ENCODE measurements at places on chromosomes 7 and 10.

DNA sequence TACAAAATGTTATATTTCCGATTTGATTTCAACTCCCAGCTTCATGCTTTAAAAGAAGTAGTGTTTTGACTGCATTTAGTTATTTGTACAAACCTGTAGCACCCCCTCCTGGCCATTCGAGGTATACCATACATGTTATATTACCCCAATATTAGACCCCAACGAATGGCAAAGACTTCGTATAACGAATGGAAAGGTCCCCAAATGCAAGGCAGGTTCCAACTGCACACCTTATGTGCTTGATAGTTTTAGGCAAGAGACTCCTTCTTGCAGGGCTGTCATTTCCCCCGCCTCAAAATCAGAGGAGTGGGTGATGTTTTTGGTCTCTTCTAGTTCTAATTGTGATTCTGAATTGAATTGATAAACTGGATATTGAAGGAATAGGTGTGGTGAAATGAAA, 101.1 kb upstream of the TARP start:
- peak; percentile 81 for DNase-seq
- H3K36me3 ChIP-seq, result no peaks in the 10 kb centered on the region
- no peak overlapping the region for H3K4me3 ChIP-seq
- H3K27ac ChIP-seq, result no peak overlapping the region
- H3K27me3 ChIP-seq, result no peaks in the 10 kb centered on the region

DNA sequence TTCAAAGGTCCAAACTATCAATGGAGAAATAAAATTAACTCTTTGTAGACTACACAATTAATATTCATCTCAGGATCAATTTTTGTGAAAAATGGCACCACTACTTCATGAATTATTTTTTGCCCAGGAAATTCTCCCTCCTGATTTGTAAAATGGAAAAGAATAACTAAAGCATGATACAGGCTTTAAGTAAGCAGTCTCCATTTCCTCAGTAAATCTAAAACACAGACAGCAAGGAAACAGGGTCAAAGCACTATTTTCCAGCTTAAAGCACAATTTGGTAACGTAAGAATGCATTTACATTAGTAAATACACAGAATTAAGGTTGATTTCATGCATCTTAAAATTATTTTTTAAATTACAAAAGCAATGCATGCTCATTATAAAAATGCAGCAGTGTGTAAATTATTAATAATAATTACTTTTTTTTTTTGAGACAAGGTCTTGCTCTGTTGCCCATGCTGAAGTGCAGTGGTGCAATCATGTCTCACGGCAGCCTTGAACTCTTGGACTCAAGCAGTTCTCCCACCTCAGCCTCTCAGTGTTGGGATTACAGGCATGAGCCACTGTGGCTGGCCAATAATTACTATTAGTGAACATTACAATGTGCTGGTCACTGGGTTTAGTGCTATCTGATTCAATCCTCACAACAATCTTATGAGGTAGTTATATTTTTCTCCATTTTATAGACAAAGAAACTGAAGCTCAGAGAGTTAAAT, 26.1 kb upstream of the VCL start:
- H3K36me3 ChIP-seq, result no peaks in the 10 kb centered on the region
- H3K27me3 ChIP-seq, result no peaks in the 10 kb centered on the region
- DNase-seq, result no peak
- H3K4me1 ChIP-seq, result no peaks in the 10 kb centered on the region
- no peak overlapping the region for H3K27ac ChIP-seq

- H3K36me3 ChIP-seq, result no peaks in the 10 kb centered on the region
- no peak overlapping the region for H3K27ac ChIP-seq
- H3K27me3 ChIP-seq, result peaks cover 3% of the 10 kb centered on the region
- DNase-seq, result no peak
- no peaks in the 10 kb centered on the region for H3K4me1 ChIP-seq
These were observed 128.9 kb downstream of the SNX10 start for GRCh38 chr7:26420422-26421019.

DNA sequence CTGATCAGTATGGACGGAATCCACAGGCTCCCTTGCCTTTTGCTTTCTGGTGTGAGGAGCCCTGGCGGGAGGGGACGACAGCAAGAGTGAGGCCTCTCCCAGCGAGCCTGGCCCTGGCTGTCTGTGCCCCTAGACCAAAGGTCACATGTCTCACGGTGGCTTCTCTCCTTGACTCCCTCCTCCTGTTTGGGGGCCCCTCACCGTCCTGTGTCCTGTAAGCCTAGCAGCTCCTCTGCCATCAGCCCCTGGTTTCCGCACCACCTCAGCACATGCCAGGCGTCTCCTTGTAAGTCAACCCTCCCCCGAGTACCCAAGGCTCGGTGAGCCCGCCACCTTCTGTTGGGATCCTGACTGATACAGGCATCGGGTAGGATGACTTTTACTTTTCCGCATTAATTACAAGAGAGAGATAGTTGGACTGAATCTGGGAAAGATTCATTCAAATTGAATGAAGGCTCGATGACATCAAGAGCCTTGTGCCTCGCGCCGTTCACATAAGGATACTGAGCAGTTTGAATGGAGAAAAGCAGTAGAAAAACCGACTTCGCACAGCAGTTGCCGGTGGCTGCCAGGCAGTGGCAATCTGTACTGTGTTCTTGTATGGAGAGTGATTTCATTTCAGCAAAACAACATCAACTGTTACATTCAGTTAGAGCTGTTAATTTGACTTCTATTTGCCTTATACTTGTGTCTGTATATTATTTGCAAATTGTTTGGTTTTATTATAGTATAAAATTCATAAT, 119.8 kb downstream of the XRCC2 start:
- H3K4me3 ChIP-seq, result no peak overlapping the region
- DNase-seq, result no peak
- no peak overlapping the region for H3K27ac ChIP-seq
- no peaks in the 10 kb centered on the region for H3K36me3 ChIP-seq
- no peaks in the 10 kb centered on the region for H3K27me3 ChIP-seq

DNA sequence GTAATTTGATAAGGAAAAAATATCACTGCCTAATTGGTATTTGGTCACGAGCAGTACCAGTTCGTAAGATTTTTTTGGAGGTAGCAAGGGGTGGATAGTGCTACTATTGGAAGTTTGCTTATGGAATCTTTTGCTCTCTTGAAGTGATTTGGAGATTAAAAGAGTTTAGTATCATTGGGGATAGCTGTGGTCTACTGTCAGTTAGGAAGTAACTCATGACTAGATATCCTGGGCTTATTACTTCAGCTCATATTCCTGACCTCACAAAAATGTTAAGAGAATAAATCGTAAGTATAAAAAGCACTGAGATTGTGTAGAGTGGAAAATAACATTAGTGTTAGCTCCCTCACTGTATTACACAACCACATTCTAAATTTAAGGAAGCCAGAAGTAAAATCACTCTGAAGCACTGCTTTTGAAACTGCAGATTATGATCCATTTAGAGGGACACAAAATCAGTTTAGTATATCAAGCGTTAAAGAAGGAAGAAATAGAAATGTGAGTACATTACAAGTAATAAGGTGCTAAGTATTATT, 22.6 kb downstream of the SGPL1 start:
- no peak for DNase-seq
- no peak overlapping the region for H3K27ac ChIP-seq
- no peaks in the 10 kb centered on the region for H3K27me3 ChIP-seq
- H3K36me3 ChIP-seq, result no peaks in the 10 kb centered on the region
- no peak overlapping the region for H3K4me3 ChIP-seq

GRCh38 chr10:91287276-91287675, 66.8 kb downstream of the PCGF5 start:
- no peaks in the 10 kb centered on the region for H3K36me3 ChIP-seq
- DNase-seq, result no peak
- no peaks in the 10 kb centered on the region for H3K27me3 ChIP-seq
- no peak overlapping the region for H3K27ac ChIP-seq
- no peak overlapping the region for H3K4me3 ChIP-seq
- H3K4me1 ChIP-seq, result no peaks in the 10 kb centered on the region

Measured in tibial nerve (tissue), 4 donors.